ELF-1 (cell line): ENCODE measurements at places on chromosomes 7 and 10.

DNA sequence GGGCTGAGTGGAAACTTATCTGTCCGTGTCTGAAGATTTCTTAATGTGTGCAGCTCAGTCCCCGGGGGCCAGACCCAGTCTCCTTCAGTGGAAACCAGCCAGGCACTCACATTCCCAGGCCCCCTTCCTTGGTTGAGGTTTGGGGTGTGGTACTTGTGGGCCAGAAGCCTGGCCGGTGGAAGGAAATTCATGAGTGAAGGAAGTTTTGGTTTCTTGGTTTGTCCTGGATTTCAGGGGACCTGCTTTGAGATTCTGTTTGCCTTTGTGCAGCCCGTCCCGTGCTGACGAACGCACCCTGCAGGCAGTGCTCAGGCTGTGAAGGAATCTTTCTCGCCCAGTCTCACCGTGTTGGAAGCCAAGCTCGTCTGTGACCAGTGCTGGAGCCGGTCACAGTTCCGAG is 2.9 kb downstream of the INPP5A start:
- peak; percentile 61 for DNase-seq

GRCh38 chr10:124035928-124036558 is 57.4 kb downstream of the CHST15 start:
- peak; percentile 74 for DNase-seq

DNA sequence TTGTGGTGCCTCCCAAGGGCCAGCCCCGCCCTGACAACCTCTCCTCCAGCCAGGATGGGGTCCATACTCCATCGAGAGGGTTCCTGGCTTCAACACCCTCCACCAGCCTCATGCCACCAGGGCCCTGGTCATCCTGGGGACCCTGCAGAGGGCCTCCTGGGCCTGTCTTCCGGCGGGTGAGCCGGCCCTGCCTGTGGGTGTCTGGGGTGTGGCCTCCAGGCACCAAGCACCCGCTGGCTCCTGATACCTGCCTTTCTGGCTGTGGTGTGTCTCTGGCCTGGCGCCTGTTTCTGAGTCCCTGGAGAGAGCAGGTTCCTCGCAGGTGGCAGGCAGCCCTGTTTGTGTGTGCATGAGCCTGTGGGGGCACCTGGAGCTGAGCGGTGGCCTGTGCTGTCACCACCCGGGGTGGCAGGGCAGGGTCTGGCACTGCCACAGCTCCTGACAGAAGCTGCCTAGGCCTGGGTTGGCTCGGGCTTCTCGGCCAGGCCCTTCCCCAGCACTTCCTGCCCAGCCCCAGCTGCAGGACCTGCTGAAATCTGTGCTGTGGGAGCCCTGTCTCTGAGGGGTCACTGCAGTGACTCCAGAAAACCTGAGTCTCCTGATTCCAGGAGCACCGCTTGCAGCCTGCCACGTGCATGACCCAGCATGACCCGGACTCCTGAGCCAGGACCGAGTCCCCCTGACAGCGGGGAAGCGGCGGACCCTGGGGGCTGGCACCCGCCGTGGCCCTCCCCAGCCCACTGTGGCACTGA is 18.4 kb downstream of the ADAM8 start:
- no peak for DNase-seq

DNA sequence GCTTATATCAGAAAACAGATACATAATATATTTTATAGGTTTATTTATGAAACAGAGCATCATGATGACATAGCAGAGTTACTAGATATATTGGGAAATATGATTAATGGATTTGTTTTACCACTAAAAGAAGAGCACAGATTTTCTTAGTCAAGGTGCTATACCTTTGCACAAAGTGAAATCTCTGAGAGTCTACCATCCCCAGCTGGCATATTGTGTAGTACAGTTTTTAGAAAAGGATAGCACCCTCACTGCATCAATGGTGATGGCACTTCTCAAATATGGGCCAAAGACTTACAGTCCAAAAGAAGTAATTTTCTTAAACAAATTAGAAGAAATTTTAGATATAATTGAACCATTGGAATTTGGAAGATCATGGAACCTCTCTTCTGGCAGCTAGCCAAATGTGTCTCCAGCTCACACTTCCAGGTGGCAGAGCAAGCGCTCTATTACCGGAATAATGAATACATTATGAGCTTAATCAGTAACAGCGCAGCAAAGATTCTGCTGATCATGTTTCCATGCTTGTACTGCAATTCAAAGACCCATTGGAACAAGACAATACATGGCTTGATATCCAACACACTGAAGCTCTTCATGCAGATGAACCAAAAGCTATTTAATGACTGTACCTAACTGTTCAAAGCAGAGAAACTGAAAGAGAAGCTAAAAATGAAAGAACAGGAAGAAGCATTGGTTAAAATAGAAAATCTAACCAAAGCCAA is 21.9 kb upstream of the CREB3L2 start:
- DNase-seq, result no peak

GRCh38 chr7:121109145-121109544 is 120.6 kb downstream of the CPED1 start:
- DNase-seq, result no peak

GRCh38 chr10:59829601-59830000 is 76.3 kb upstream of the MRLN start:
- no peak for DNase-seq

DNA sequence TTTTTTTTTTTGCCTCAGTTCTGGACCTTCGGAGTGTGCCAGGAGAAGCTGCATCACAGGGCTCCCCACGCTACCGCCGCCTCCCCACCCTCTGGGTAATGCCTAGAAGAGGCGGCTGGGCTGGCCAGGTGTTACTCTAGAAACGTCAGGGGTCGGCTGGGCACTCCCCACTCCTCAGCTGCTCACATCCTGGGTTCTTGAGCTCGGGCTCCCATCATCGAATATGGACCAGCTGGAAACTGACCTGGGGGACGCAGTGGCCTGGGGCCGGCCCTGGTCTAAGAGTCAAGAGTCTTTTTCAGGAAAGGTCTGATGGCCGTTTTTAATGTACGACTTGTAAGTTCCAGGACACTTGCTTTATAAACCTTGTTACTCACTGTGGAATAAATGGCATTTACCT is 326.5 kb downstream of the WDR37 start:
- no peak for DNase-seq
